ENCODE measurements at places on chromosomes 12 and 14.

- no peak for DNase-seq
Observed at GRCh38 chr14:93276031-93276716, 56.7 kb downstream of the BTBD7 start.

DNA sequence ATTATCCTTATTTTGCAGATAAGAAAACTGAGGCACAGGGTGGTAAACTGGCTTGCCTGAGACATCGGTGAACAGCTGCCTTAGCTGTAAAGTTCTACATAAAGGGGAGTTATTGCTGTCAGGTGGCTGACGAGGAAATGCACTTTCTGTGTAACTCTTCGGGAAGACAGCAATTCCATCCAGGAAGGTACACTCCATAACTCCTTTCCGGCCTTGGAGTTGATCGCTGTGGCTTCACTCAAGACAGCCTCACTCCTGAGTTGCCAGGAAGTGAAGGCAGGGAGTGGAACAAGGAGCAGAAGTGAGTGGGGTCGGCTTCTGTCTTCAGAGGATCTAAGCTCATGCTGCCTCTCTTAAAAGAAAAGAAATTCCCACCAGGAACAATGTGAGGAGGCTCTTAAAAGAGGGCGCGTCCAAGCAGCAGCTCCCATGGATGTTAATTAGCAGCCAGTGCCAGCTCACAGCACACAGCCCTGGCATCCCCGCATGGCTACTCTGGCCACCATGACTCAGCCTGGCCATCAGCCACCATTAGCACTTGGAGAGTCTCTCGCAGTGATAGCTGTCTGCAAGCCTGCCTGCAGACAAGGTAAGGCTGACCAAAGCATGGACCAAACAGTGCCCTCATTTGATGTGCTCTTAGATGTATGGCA is 60.3 kb downstream of the NUAK1 start:
- no peak for DNase-seq

- no peak for DNase-seq
Observed at GRCh38 chr14:104474495-104475213, 104.9 kb upstream of the C14orf180 start.

- DNase-seq = no peak
Observed at GRCh38 chr12:91920741-91921140, 224.9 kb downstream of the BTG1 start.

DNA sequence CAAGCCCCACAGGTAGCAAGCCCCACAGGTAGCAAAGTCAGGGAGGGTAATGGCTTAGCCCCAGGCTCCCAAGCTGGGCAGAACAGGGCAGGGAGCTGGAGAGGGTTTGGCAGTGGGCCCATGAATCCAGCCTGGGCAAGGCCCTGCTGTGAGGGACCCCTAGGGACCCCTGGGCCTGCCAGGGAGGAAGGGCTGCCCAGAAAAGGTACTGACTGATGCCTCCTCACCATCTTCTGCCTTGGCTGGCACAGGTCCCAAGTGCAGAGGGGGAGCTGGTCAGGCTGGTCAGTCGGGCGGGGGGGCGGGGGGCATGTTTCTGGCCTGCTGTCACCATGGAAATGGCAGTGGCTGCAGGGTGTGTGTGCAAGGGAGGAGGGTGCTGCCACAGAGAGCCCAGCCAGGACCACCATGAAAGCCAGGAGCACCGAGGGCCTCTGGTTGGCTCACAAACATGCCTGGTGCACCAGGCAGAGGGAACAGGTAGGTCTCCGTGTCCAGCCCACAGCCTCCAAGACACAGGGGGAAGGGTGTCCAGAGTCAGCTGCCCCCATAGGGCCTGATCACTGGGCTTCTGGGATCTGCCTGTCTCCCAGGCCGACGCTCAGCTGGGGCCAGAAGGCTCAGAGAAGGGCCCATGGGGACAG is 1.5 kb upstream of the CRIP2 start:
- no peak for DNase-seq

GRCh38 chr14:52053044-52053443 is 15.8 kb downstream of the NID2 start:
- no peak for DNase-seq

DNA sequence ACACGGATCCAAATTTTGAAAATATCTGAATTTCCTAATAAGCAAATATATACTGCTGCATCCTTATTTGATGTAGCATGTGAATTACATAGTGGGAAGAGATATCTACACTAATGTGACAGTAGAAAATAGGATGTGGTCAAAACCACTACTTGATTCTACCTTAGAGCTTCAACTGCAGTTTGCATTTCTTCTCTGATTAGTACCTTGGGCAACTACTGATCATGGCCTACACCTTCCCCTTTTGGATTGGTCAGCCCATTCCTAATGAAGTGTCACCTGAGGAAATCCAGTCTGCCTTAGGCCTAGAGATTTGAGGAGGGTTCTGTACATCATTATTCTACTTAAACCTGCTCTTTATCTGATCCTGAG is 10.7 kb downstream of the LLPH start:
- no peak for DNase-seq

- no peak for DNase-seq
Observed at GRCh38 chr14:41597647-41598046, 9.0 kb upstream of the LRFN5 start.

DNA sequence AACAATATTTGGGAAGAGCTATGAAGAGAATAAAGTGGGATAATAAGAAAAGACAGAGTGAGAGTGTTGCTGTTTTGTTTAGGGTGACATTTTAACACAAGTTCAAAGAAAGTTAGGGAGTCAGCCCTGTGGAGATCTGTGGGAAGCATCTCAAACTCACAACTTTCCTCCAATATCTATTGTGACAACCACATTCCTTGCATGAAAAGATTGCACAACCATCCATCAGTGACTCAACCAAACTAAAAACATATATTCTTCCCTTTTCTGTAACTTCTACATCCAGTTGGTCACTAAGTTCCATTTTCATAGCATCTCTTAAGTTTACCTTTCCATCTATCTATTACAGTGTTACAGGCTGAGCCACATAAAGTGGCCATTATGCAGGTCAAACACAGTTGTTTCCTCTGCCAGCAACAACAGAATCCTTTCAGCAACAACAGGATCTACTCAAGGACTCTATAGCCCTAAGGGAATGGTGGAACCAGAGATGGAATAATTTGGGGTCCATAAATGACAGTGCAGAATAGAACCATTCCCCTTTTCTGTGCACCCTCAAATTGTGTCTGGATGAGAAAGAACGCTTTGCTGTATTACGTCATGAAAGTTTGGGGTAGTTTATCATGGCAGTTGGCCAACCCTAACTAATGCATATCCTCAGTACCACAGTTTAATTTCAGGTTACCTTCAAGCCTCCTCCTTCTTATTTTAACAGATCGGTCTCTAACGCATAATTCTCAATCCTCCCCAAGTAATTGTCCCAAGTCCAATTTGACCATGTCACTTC is 118.8 kb downstream of the ST8SIA1 start:
- DNase-seq = no peak

DNA sequence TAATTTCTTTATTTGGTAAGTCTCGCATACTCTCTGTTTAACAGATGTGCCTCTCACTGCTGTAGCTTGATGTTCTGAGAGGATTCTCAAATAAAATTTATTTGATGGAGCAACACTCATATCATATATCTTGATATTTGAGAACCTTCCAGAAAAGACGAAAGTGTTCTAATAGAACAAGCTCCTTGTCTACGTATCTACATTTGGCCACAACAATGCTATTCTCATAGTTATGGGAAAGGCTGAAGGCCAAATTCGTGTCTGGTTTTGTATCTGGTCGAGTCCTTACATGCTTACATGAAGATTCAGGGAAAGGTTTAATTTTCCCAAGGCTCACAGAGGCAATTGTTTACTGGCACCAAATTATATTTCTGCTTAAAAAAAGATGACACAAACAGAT is 186.7 kb upstream of the SLC38A2 start:
- DNase-seq = no peak

GRCh38 chr14:55585854-55586253 is 5.8 kb downstream of the KTN1 start:
- no peak for DNase-seq

- DNase-seq = no peak
Observed at GRCh38 chr14:89720076-89720687, 234.3 kb downstream of the EFCAB11 start.

DNA sequence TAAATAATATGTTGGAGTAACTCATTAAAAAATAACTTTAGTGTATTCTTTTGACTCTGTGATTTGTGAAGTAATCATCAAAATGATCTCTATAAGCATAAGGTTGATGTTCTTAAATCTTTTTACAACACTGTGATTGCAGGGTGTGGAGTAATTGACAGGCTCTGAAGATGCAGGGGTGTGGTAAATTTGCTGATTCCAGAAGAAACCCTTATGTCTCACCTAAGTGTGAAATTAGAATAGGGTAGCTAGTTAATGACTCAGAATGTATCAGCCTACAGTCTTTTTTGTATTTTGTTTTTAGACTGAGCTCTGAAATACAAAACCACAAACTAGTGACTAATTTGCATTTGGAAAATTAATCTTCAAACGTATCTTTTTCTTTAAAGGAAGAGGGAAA is 5.9 kb downstream of the PRPF39 start:
- no peak for DNase-seq

DNA sequence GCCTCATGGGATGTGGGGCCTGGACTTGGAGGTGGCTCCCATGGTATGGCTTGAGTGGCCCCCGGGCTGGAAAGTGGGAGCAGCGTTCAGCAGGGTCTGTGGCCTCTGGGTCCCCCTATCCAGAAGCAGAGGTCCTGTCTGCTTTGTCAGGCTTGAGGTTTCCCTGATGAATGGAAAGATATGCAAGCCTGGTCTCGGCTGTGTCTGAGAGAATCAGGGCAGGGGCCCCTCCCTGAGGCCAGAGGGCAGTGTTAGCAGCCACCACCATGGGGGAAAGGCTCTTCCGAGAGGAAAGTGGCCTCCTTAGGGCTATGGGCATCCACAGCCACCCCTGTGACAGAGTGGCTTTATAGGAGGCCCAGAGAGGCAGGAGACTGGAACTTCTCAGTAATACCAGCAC is 128.2 kb downstream of the VRK1 start:
- no peak for DNase-seq

DNA sequence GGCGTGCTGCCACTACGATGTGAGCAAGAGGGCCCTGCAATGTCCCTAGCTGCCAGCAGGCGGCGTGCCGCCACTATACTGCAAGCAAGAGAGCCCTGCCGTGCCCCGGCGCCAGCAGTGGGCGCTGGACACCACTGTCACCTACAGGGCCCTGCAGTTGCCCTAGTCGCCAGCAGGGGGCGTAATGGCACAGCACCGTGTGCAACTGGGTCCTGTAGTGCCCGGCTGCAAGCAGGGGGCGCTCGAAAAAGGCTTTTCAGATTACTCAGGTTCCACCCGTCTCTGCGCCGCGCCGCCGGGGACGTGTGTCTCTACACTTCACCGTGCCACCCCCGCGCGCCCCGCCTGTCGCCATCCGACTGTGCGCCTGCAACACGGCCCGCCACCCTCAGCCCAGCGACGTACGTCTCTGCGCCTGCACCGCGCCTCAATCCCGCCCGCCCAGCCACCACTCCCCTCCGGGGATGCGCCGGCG is 1356.9 kb downstream of the TMEM121 start:
- no peak for DNase-seq

- DNase-seq = no peak
Observed at GRCh38 chr12:54330442-54330841, 5.5 kb downstream of the COPZ1 start.

DNA sequence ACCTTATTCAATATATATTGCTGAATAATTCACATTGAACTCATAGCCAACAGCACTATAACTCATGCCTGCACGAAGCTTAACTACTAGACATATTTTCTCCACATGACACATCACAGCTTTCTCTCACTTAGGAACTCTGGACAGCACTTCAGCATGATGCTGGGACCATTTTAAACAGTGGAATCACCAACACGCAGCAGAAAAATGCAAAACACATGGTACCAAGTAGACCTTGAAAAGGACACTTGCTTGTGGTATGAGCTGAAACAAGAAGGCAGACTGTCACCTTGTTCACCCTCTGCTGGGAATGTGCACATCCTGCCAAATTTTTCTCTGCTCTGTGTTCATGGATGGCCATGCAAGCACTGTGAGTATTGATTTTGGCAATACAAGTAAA is 34.8 kb upstream of the CD9 start:
- DNase-seq = no peak

DNA sequence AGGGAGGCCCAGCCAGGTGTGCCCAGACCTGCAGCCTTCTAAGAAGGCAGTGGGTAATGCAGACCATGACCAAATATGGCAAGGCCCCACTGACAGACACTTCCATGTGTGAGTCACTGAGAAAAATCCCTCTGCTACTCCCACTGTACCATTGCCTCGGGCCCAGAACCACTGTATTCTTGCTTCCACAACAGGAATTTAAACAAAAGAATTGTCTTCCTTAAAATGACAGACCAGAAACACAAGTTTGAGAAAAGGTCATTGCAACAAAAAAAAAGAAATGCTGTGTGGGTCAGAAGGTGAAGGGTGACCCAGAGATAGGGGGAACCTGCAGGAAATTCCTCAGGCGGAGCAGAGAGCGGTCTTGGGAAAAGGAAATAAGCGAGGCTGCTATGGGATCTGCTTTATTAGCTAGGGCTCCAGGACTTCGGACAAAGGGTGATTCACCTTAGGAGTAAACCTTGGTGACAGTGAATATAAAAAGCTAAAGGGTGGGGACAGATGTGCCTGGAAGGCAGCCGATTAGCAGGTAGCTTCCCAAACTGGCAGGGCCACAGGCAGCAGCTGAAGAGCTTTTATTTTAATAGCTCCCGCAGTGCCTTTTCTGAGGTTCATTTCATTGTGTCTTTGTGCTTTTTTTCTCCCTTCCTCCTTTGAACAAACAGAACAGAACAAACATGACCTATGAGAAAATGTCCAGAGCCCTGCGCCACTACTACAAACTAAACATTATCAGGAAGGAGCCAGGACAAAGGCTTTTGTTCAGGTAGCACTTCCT is 185.3 kb upstream of the BCL2L14 start:
- DNase-seq = no peak

GRCh38 chr12:57330992-57331391 is 80.0 kb upstream of the STAC3 start:
- DNase-seq = no peak

DNA sequence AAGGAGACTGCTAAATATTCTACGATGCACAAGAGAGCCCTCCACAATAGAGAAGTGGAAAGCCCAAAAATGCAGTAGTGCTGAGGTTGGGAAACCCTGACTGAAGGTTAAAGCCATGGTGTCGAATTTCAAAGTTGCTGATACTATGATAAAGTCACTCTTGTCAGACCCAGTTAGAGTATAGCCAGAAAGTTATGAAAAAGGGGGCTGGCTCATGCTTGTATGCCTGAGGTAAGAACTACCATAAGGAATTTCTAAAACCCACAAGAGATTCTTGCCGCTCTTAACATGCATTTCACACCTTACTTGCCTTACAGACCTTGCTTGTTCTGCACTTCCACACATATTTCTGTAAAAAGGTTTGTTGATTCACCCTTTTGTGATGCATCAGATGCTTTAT is 184.6 kb downstream of the SLC6A15 start:
- no peak for DNase-seq

DNA sequence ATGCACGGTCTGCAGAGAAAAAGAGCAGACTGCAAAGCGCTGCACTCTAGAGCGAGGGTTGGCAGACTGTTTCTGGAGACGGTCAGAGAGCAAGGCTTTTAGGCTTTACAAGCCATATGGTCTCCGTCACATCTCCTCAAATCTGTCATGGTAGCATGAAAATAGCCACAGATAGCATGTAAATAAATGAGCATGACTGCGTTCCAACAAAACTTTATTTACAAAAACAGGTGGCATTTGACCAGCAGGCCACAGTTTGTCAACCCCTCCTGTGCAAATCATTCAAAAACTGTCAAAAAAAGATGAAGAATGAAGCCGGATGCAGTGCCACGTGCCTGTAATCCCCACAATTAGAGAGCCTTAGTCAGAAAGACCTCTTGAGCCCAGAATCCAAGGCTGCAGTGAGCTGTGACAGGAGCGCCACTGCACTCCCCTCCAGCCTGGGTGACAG is 18.9 kb downstream of the SYNE3 start:
- DNase-seq = no peak
